ENCODE measurements at places on chromosomes 4 and X.

- DNase-seq = no peak
These were observed 38.6 kb downstream of the UNC5C start for GRCh38 chr4:95510145-95510544.

GRCh38 chr4:123363729-123364128 lies 32.9 kb upstream of the SPRY1 start:
- DNase-seq = no peak

DNA sequence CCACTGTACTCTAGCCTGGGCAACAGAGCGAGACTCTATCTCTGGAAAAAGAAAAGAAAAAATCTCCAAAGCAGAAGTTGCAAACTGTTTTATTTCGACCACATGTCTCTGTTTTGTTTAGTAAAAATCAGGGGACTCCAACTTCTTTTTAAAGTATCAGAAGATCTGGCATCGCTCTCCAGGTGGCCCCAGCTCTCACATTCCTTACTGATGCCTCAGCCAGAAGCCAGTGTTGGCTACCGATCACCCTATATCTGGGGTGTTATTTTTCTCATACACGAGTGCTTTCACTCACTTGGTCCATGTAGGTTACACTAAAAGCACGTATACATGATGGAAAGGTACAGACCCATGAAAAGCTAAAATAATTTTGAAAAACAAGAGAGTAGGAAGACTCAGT lies 8.3 kb downstream of the MPP1 start:
- DNase-seq = no peak

DNA sequence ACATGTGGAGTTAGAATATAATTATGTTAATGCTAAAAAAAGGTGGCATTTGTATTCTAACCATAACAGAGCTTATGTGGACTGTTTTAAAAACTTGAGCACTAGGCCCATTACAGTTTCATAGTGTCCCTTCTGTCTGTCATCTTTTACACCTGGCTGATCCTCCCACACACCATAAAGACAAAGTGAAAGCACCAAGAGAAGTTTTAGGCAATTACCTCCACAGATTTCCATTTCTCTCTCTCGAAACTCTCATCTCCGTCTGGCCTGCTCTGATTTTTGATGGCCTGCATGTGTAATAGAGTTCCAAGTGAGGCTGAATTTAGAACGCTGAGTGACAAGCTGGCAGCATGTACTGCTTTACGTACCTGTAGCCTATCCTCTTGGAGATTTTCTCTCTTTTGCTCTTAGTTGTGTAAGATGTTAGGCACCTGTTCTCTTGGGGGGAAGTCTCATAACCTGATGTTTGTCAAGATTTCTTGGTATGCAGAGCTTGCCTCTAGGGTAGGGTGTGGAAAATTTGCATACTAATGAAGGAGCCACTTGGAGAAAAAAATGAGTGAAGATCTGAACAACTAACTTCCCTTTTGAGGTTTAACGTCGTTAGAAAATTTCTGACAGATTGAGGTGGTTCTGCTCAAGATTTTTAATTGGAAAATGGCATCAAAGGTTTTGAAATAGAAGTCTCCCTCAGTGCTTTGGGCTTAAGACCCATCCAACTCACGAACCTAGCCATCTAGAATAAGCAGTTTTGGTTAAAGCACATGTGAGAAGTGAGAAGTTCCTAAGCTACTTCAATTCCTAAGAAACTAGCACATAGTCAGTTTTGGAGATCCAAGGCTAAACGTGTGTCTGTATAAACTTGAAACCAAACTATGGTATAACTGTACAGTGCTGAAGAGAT lies 57.6 kb upstream of the RAP1GDS1 start:
- no peak for DNase-seq

GRCh38 chr4:40190019-40190418 lies 6.8 kb upstream of the RHOH start:
- no peak for DNase-seq

DNA sequence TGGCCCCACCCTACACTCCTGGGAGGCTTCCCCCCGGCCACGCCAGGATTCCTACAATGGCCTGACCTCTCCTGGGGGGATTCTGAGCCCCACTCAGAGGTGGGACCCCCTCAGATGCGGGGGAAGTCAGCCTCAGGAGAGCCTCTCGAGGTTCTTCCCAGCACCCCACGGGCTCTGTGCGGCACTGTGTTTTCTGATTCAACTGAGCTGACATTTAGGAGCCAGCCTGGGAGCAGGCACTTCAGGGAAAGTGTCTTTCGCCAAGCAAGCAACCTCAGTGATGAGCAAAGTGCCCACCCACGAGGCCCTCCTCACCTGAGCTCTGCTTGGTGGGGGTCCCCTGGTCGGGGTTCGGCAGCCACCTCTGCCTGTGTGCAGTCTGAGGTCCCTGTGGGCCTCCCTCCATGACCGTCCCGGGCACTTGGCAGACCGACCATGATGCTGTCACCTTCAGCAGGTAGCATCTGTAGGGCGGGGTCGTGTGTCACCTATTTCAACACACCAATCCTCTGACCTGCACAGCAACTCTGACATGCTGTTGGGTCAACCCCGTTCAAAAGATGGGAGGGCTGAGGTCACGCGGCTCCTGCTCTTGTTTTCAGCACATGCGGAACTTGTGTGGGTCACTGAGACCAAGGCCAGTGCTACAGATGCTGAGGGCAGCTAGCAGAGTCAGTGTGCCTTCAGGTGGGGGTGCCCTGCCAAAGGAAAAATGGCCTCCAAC lies 46.2 kb downstream of the ADRA2C start:
- DNase-seq = no peak

GRCh38 chr4:177119691-177120090 lies 190.0 kb upstream of the NEIL3 start:
- no peak for DNase-seq

GRCh38 chrX:46380148-46380752 lies 165.0 kb downstream of the ZNF674 start:
- no peak for DNase-seq

Data from kidney epithelial cell (primary cell).